H1 (cell line): ENCODE measurements at places on chromosomes 12 and 14.

- DNase-seq, result peak; percentile 24
These were observed 317.5 kb downstream of the BCL11B start for GRCh38 chr14:98954349-98955000.

- no peak for DNase-seq
These were observed 34.2 kb upstream of the RNASE1 start for GRCh38 chr14:20836668-20837338.

GRCh38 chr14:35365130-35366055, 39.2 kb downstream of the NFKBIA start:
- DNase-seq, result no peak

DNA sequence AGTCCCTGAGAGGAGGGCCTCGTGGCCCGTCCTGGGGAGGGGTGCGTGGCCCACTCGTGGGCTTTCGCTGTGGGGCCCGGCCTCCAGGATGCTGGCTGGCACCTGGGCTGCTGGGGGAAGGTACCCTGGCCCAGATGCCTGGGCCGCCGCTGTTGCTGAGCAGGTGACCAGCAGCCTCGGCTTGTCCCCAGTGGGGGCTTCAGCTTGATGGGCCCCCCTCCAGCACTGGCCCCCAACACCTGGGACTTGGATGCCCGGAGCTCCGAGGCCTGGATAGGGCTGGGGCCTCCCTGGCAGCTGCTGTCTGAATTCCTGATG, 10.8 kb downstream of the KIF26A start:
- DNase-seq, result no peak

DNA sequence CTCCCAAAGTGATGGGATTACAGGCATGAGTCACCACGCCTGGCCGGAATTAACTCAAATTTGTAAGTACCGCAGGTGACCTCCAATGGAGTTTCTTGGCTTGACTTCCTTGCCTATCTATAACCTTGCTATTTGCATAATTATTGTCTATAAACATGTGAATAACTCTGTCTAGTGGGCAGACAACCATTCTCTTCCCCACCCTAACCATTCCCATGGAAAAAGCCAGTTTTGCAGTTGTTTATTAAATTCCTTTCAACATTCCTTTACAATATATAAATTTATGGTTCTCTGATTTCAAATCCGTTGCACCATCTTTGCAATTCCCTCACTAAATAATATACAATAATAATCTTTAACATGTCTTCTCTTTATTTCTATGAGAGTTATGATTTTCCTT, 61.0 kb upstream of the ZDHHC17 start:
- DNase-seq, result no peak
